ENCODE measurements at places on chromosomes 3 and 15.

DNA sequence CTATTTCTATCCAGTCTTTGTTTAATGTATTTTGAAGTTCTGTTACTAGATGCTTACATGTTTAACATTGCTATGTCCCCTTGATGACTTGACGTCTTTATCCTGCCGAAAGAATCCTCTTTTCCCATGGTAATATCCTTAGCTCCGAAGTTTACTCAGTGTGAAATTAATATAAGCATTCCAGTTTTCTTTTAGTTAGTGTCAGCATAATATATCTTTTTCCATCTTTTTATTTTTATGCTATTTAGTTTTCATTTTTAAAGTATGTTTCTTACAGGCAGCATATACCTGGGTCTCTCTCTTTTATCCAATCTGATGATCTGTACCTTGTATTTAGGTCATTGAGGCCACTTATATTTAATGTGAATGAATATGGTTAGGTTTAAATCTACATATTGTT lies 39.1 kb upstream of the MEF2A start:
- DNase-seq = no peak

- no peak for DNase-seq
Measured at GRCh38 chr3:195859846-195860411, 48.2 kb upstream of the MUC4 start.

- DNase-seq = no peak
Measured at GRCh38 chr15:61935493-61935892, 124.8 kb downstream of the VPS13C start.

GRCh38 chr15:79365765-79366164 lies 54.9 kb downstream of the TMED3 start:
- no peak for DNase-seq

DNA sequence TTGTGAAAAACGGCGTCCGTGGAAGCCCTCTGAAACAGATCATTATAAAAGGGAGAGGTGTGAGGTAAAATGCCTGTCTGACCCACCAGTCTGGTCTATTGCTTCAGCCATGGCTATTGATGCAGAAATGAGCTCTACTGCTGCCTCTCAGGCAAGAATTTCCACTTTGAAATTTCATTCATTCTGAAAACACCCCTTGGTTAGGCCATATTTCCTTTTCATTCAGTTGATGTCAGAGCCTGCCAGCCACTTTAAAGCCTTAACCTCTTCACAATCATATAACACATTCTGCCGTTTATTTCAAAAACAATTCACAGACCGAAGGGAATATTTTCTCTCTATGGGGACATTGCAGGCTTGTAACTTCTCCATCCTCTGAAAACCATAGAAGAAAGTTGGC lies 71.9 kb downstream of the FOXB1 start:
- no peak for DNase-seq

GRCh38 chr15:57284535-57284934 lies 91.8 kb upstream of the CGNL1 start:
- no peak for DNase-seq

- no peak for DNase-seq
Measured at GRCh38 chr3:69212411-69213160, 90.2 kb upstream of the LMOD3 start.

GRCh38 chr3:195397524-195397923 lies 45.3 kb downstream of the ACAP2 start:
- DNase-seq = no peak

All from AG09319 (cell line).